ENCODE measurements at places on chromosomes 5 and 9. TPM values are rescaled to one million over a fixed set of nuclear protein-coding genes. Genes with fewer than 3 reads are reported as not detected.

LPAR1 gene
- total RNA-seq: 39.8 TPM

PDE6A gene
- not detected for total RNA-seq

ENHO gene
- not detected for total RNA-seq

CKMT2 gene
- total RNA-seq: 2.8 TPM

IFNA21 gene
- not detected for total RNA-seq

MYORG gene
- 0.92 TPM for total RNA-seq

NUTM2G gene
- total RNA-seq: not detected

RAD17 gene
- 16.8 TPM for total RNA-seq

IFNA2 gene
- not detected for total RNA-seq

ZBTB6 gene
- 13.1 TPM for total RNA-seq

MAMDC4 gene
- 0.68 TPM for total RNA-seq

MOB3B gene
- under 0.01 TPM for total RNA-seq

MYO10 gene
- 42.0 TPM for total RNA-seq
